ENCODE measurements at places on chromosomes 16 and 17.
A peak's percentile ranks its signal among the peaks of the same experiment; 100 is the strongest.

DNA sequence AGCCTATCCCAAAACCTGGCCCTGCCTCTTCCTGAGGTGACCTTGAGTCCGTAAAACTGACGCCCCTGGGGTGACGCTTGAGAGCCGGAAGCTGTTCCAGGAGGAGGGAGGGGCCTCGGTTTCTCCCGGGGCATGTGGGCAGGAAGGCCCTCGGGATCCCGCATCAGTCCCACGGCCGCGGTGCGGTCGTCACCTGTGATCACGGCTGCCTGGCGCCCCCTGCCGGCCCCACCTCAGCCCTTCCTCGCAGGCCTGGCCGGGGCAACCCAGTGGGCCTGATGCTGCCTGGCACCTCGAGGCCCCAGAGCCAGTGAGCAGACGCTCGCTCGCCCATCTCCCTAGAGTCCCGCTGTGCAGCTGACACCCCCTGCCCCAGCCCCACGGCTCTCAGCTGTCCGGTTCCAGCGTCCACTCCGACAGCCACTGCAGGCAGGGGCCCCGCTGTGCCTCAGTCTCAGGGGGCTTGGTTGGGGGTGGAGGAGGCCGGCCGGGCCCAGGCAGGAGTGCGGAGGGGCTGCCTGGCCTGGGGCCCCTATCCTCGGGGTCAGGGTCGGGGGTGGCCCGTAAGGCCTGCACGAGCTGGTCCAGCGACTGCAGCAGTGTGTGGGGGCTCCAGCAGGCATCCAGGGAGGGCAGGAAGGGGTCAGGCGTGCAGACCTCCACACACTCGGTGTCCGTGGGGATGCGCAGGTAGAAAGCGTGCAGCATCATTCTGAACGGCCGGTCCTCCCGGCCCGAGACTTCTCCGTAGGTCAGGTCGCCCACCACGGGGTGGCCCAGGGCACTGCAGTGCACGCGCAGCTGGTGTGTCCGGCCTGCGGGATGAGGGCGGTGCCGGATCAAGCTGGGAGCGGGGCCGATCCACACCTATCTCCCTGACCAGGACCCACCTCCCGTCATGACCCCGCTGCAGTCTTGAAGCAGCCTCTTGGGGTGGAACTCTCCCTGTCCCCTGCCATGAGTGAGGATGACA lies 2.3 kb downstream of the RPUSD1 start:
- DNase-seq: peak; percentile 77

DNA sequence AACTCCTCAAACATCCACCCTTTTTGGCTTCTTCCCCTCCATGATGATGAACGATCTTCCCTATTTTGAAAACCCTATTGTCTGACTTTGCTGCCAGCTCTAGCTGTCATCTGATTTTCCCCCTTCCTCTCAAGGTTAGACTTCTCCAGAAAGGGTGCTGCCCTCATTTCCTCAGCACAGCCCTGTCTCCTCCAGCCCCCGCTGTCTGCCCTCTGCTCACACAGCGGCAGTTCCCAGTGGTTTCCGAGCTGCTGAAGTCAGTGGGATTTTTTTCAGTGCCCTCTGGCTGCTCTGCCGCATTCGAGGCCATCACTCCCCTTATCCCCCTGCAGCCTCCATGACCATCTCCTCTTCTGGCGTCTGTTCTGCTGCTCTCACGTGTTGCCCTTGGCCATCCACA lies 26.6 kb upstream of the C17orf107 start:
- no peak for DNase-seq

- DNase-seq: no peak
These were observed 93.3 kb downstream of the MYO1D start for GRCh38 chr17:32783602-32784001.

GRCh38 chr17:48718227-48718760 lies 4.0 kb downstream of the PRAC1 start:
- DNase-seq: no peak

Data from stimulated activated CD4-positive, alpha-beta T cell treated with anti-CD3 and anti-CD28 coated beads, TNF-alpha, amount 100 ng/mL, for 24 hours (primary cell).